ENCODE measurements at places on chromosomes 7 and 10. TPM values are rescaled to one million over a fixed set of nuclear protein-coding genes. Genes with fewer than 3 reads are reported as not detected.

DNA sequence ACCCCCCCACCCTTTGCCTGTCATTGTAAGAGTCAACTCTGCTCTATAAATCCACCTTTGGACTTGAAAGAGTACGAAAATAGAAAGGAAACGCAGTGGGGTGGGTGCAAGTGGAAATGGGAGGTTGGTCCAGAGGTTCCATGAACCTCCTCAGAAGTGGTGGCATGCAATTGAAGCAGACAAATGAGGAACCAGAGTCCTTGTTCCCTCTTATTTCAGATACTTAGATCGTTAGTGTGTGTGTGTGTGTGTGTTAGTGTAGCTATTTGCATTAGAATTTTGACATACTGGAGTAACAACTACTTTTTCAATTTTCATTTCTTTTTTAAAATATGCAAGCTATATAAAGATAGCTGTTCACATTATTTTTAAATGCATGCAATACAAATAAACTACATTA is 18.1 kb upstream of the TFAM start:
- H3K4me1 ChIP-seq = no peaks in the 10 kb centered on the region
- H3K27ac ChIP-seq = no peak overlapping the region
- no peaks in the 10 kb centered on the region for H3K36me3 ChIP-seq
- H3K4me3 ChIP-seq = no peak overlapping the region
- no peaks in the 10 kb centered on the region for H3K27me3 ChIP-seq

- H3K27me3 ChIP-seq = no peaks in the 10 kb centered on the region
- DNase-seq = no peak
- no peaks in the 10 kb centered on the region for H3K36me3 ChIP-seq
- no peak overlapping the region for H3K27ac ChIP-seq
- no peaks in the 10 kb centered on the region for H3K4me1 ChIP-seq
Observed at GRCh38 chr10:43069211-43069515, 7.7 kb upstream of the RET start.

DNA sequence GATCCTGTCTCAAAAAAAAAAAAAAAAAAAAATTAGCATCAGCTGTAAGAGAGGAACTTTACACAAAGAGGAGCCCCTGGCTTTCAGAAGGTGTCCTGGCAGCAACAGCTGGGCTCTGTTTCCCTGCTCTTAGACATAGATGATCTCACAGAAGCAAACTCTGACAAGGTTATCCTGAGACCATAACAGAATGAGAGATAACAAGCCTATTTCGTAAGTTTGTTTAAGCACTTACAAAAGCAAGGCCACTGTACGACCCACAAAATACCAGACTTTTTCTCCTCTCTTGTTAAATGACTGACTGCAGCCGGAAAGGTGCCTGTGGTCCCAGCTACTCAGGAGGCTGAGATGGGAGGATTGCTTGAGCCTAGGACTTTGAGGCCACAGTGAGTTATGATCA is 33.3 kb upstream of the OTUD1 start:
- DNase-seq = no peak
- no peak overlapping the region for H3K27ac ChIP-seq
- H3K4me1 ChIP-seq = no peaks in the 10 kb centered on the region
- H3K27me3 ChIP-seq = no peaks in the 10 kb centered on the region

GRCh38 chr10:49615721-49616120 is 1.9 kb downstream of the CHAT start:
- H3K4me1 ChIP-seq = no peaks in the 10 kb centered on the region
- no peak for DNase-seq
- no peaks in the 10 kb centered on the region for H3K36me3 ChIP-seq
- no peak overlapping the region for H3K4me3 ChIP-seq

GRCh38 chr10:5404208-5405041 is at the start of gene TUBAL3:
TUBAL3 (minus strand) TSS chr10:5404828; CDS start chr10:5404792, 36 bp downstream.
- H3K27me3 ChIP-seq = no peaks in the 10 kb centered on the region
- H3K27ac ChIP-seq = no peak within 1 kb of the TSS
- H3K4me1 ChIP-seq = no peaks in the 10 kb centered on the region
- no peak within 1 kb of the TSS for H3K4me3 ChIP-seq
- no peaks in the 10 kb centered on the region for H3K36me3 ChIP-seq
- no peak for DNase-seq

DNA sequence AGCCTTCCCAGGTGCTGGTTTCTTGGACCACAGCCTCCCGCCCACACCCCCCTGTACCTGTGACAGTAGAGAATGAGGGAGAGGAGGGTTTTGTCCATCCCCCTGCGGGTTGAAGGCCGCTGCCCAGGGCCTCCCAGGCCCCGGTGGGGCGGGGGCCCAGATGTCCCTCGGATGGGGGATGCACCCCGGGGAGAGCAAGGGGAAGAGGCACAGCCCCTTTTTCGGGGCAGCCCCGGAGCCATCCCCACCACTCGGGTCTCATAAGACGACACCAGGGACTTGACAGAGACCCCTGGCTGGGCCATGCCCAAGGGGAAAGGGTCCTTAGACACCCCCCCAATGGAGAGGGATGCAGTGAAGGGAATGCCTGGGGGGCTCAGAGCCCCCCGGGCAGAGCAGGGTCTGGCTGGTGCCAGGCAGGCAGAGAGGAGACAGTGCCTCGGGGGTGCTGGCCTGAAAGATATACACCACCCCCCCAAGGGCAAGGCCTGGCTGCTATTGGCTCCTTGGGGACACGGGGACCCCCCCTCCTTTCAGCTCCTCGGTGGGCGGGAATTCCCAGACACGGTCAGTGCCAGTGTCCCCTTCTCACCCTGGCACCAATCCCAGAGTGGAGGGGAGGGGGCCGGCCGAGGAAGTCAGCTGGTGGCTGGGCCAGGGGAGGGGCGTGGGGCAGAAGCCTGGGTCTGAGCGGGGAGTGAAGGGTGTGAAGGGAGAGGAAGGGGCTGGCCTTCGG is 3.7 kb upstream of the SPACDR start:
- no peaks in the 10 kb centered on the region for H3K27me3 ChIP-seq
- no peaks in the 10 kb centered on the region for H3K36me3 ChIP-seq
- H3K4me1 ChIP-seq = peaks cover 7% of the 10 kb centered on the region
- DNase-seq = no peak
- no peak overlapping the region for H3K4me3 ChIP-seq

GRCh38 chr7:147081117-147081516 is 964.5 kb downstream of the CNTNAP2 start:
- no peaks in the 10 kb centered on the region for H3K4me1 ChIP-seq
- H3K4me3 ChIP-seq = no peak overlapping the region
- DNase-seq = no peak
- H3K36me3 ChIP-seq = no peaks in the 10 kb centered on the region

DNA sequence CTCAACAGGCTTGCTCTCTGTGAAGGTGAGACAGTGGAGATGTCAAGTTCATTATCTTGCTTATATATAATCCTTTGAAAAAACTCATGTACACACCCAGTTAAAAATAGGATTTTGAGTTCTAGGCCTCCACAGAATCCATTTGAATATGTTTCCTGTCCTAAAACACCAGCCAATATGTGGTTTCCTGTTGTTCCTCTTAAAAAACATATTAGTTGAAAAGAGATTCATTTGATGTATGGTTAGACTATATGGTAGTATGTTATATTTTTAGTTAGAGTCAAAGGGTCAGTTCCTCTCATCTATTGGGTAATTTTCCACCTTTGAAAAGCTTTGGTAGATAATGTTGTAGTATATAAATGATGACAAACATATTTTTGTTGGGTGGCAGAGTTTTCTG is 16.0 kb downstream of the PPP1R9A start:
- H3K36me3 ChIP-seq = no peaks in the 10 kb centered on the region
- H3K27me3 ChIP-seq = no peaks in the 10 kb centered on the region
- DNase-seq = no peak
- H3K4me3 ChIP-seq = no peak overlapping the region

DNA sequence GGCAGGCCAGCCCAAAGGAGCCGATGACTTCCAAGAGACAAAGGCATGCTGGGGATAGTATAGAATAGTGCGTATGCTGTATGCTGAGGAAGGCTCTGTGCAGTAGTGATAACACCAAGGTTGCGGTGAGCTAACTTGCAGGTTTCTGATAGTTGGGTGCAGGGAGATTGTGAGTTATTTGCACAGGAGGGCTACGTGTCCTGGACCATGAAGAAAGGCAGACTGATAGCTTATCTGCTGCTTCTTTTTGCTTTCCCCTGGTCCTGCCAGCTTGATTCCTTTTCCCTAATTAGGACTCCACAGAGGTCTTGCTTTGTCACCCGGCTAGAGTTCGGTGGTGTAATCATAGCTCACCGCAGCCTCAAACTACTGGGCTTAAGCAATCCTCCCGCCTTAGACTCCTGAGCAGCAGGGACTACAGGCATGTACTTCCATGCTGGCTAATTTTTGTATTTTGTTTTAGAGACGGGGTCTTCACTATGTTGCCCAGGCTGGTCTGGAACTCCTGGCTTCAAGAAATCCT is 43.9 kb upstream of the ARHGAP12 start:
- H3K27ac ChIP-seq = no peak overlapping the region
- H3K36me3 ChIP-seq = no peaks in the 10 kb centered on the region
- no peak for DNase-seq
- no peak overlapping the region for H3K4me3 ChIP-seq

XRCC2 gene
- total RNA-seq = 1.7 TPM

NAT16 gene
- not detected for total RNA-seq

PRKAR2B gene
- 43.7 TPM for total RNA-seq

IRF5 gene
- total RNA-seq = 3.7 TPM
